ENCODE measurements at places on chromosomes 6 and 20.

DNA sequence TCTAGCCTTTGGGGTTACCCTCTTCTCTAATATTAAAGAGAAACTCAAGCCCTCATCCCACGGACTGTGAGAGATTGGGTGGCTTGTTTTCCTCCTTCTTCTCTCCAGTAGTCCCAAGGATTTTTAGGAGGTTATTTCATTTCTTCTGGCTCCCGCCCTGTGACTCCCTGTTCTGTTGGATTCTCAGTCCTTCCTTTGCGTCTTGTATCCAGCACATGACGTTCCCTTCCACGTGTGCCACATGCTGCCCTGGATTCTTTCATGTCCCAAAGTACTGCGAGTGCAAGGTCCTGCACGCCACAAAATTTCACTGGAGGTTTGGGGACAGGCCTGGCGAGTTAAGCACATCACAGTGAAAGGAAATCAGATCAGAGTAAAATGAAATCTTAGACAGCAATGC lies 213.4 kb downstream of the PACRG start:
- no peak for DNase-seq

DNA sequence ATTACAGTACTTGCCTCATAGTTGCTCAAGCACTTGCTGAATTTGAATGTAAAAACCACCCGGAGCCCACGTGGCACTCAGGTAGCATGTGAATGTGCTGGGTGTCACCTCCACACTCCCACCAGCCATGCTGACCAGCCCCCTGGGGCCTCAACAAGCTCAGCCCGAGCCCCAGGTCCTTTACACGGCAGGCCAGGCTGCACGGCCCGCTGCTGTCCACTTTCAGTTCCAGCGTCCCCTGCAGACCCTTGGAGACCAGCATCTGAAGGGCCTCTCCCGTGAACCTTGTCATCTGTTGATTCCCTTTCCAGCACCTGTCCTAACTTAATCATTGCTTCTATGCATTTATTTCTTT lies 33.3 kb upstream of the ZBP1 start:
- DNase-seq, result no peak

- no peak for DNase-seq
Observed at GRCh38 chr20:3210346-3210745, 1.0 kb downstream of the ITPA start.

GRCh38 chr6:129908858-129909257 lies 47.7 kb upstream of the TMEM244 start:
- DNase-seq, result no peak

- no peak for DNase-seq
Observed at GRCh38 chr6:72959821-72960220, 265.5 kb downstream of the KHDC1L start.

DNA sequence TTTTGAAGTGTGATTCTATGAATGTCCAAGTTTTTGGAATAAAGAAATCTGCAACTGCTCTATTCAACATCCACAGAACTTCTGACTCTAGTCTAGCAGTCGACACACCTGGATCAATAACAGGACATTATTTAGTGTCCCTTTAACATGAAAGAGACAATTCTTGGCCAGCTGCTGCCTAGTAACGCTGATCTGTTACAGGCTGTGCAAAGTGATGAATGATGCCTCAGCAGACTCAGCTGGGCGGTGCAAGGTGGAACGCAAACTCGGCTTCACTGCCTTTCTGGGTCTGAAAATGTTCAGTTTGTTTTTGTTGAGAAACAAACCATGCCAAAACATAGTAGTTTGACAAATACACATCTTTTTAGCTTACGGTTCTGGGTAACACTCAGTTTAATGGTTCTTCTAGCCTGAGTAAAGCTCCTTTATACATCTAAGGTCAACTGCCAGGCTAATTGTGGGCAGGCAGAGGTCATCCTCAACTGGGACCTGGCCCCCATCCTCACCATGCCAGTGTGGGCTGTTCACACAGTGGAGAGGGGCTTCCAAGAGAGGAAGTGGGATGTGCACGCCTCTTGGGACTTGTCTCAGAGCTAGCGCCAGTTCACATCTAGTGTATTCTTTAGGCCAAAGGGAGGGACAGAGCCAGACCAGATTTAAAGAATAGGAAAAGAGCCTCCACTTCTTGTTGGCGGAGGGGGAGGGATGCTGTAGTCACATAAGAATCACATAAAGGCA lies 879.7 kb downstream of the QKI start:
- DNase-seq, result no peak

- no peak for DNase-seq
Observed at GRCh38 chr20:17661121-17661744, 20.8 kb downstream of the RRBP1 start.

DNA sequence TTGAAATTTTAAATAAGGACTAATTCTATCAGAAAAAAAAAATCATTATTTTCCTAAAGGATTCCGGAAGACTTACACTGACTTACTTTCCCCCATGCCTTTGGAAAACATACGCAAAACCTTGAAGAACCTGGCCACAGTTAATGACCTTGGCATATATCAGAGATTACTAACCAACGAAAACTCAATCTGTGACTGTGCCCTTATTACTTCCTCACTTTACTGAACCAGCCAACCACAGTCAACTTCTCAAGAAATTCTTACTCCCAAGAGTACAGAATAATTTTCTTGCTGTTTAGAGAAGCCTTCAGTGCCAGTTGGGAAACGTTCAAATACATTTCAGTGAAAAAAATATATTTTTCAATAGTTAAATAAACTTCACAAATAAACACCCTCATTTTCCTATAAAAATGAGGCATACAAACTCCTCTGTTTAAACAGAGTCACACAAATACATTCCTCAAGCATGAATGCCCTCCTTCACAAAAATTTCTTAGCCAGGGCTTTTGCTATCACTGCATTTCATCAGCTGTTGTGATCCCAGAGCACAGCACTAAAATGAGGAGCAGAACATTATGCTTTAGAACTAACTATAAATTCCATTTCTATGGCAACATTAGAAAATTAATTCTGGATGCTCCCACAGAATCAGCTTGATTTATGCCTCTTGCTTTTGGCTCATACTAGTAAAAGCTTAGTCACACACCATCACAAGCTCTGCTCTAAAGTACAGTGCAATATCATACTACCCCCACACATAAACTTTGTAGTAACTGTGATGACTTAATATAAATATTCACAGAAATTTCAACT lies 117.6 kb downstream of the DST start:
- no peak for DNase-seq

DNA sequence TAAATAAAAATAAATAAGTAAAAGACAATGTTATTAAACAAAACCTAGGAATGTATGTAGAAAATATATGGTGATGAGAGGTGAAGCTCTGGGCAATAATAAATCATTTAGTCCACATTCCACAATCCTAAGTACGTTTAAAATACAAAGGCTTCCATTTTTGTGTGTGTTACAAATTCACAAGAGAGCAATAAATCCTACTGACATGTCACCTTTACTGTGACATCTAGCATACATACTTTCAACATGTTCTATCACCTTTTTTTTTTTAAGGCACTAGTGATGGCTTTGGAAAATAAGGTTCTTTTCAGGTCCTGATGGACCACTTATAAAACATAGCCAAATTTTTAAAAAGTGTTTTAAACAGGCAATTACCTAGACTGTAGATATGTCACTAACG lies 12.0 kb downstream of the REV3L start:
- DNase-seq, result no peak

DNA sequence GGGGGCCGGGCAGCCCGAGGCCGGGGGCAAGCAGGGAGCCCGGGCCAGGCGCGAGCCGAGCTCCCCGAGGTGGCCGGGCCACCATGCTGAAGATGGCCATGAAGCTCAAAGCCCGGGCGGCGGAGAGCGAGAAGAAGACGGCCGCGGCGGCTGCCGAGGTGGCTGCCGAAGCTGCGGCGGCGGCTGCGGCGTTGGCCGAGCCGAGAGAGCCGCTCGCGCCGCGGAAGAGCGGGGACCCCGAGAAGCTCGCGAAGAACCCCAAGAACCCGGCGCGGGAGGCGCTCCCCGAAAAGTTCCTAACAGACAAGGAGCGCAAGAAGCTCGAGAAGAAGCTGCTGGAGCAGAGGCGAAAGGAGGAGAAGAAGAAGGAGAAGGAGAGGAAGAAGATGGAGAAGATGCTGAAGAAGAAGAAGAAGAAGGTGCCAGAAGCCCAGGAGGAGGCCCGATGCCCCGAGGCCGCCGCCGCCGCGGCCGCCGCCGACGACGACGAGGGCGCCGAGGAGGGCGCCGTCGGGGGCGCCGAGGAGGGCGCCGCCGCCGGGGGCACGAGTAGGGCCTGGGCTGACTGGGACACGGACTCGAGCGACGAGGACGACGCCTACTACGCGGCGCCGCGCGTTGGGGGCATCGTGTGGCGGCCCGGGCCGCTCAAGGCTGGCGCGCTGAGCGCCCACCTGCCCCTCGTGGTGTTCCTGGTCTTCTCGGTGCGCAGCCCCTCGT lies 37.4 kb downstream of the GNAS start:
- no peak for DNase-seq

GRCh38 chr6:6656287-6656686 lies 67.8 kb downstream of the LY86 start:
- no peak for DNase-seq

DNA sequence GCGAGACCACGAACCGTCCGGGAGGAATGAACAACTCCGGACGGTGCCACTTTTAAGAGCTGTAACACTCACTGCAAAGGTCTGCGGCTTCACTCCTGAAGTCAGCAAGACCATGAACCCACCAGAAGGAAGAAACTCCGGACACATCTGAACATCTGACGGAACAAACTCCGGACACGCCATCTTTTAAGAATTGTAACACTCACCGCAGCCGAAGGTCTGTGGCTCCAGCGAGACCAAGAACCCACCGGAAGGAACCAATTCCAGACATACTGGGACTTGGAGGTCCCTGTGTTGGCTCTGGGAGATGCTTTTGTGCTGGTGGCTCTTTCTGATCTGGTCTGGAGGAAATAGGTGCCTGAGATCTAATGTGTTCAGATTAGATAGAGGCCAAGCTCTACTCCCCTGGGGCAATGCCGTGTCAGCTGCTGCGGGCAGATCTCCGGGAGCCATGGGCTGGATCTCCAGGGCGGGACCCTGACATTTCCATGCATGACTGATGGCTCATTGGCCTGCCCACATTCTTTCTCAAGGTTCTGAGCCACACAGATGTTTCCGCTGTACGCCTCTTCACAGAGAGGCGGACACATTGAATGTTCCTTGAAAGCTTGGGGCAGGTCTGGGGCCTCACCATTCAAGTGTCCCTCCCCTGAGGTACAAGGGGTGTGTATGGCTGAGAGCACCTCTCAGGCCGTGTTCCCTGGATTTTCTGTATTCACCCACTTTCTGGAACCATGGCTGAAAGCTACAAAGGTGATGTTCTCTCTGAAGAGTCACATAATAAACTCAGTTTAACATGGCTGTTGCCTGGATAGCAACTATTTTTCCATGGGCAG lies 29.3 kb downstream of the GMPR start:
- DNase-seq, result no peak

GRCh38 chr6:133805876-133806275 lies 83.0 kb upstream of the TCF21 start:
- no peak for DNase-seq

DNA sequence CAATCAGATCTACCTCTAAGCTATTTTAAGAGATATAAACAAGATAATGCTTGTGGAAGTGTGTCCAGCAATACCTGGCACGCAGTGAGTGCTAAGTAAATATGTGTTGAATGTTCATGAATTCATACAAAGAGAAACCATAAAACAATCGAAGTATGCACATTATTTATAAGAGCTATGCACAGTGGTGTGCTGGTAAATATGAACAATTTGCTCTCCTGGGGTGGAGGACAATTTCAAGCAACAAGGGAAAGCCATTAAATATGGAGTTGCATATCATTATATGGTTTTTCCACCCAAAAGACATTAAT lies 526.6 kb upstream of the MARCKS start:
- no peak for DNase-seq

DNA sequence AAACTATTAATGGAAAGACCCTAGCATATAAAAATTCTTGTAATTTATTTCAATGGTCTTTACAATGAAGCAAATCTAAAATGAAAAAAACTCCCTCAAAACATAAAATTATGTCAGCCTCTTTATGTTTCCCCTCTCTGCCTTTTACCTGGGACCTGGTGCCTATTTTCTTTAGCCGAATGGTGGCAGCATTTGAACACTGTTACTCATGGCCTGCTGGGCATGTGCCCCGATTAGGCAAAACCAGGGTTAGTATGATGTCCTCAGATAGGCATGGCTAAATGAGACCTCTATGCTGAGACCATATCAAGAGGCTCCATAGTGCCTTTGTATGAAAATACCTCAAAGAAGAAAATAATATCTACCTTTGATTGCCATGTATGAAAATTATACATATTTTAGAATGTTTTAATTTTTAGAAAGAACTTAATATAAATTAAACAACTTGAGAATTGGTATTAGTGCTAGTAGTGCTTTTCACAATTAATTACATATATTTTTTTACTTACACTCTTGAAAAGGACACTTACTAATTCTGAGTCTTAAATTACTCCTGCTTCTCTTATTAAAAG lies 22.5 kb upstream of the C6orf58 start:
- no peak for DNase-seq

GRCh38 chr6:168414336-168415097 lies 26.5 kb upstream of the SMOC2 start:
- DNase-seq, result no peak

- DNase-seq, result no peak
Observed at GRCh38 chr6:143396497-143397226, 53.8 kb downstream of the ADAT2 start.

GRCh38 chr20:44720997-44721784 lies 6.0 kb downstream of the CCN5 start:
- DNase-seq, result no peak

DNA sequence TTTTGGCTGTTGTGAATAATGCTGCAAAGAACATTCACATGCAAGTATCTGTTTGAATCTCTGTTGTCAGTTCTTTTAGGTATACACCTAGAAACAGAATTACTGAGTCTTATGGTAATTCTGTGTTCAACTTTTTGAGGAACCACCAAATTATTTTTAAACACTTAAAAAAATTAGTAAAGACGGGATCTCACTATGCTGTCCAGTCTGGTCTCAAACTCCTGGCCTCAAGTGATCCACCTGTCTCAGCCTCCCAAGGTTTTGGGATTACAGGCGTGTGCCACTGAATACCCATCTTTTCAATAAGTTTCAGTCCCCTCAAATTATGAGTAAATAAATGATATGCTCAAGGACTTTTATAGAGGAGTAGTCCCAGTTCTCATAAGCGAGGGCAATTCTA lies 17.5 kb downstream of the SPATS1 start:
- DNase-seq, result no peak

DNA sequence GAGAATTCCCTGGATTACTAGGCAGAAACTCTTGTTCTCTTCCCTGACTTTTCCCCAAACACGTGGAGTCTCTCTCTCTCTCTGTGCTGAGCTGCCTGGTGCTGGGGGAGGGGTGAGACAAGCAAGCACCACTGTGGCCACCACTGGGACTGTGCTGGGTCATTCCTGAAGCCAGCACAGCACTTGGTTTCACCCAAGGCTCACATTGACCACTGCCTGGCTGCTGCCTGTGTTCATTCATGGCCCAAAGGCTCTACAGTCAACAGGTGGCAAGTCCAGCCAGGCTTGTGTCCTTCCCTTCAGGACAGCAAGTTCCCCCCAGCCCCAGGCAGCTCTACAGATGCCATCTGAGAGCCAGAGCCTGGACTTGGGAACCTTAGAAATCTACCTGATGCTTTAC lies 92.2 kb downstream of the CTNNBL1 start:
- no peak for DNase-seq
